Renal pelvis (tissue), 12 donors: ENCODE measurements at places on chromosomes 2 and 18. TPM values are rescaled to one million over a fixed set of nuclear protein-coding genes. Genes with fewer than 3 reads are reported as not detected.

GRCh38 chr18:51659781-51660180 is 462.3 kb upstream of the MEX3C start:
- no peak for DNase-seq

GRCh38 chr2:211487733-211488132 is 931.3 kb downstream of the CPS1 start:
- no peak for DNase-seq

The ST8SIA5 gene
- polyA plus RNA-seq, result 0.86 TPM

The IFIH1 gene
- polyA plus RNA-seq, result 5.6 TPM

- no peak for DNase-seq
These were observed 47.2 kb downstream of the WDR33 start for GRCh38 chr2:127763776-127764175.
